ENCODE measurements at places on chromosomes 1 and 21.

DNA sequence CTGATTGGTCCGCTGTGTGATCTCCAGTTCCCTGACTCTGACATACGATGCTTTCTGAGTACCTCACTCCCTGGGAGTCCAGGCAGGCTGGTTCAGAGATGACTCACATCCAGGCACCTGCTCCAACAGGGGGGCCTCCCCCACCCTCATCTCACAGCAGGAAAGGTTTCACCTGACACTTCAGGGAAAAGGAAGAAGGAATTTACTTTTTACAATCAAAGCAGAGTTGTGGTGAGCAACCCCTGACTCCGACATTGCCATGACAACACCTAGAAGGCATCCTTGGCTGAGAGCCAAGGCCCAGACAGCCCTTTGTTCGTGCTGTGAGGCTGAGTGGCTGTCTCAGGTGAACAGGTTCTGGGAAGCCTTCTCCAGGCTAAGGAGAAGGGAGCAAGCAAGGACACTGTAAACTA is 164.6 kb upstream of the GJB5 start:
- H3K4me1 ChIP-seq, result no peaks in the 10 kb centered on the region
- no peak overlapping the region for H3K4me3 ChIP-seq
- peaks cover 2% of the 10 kb centered on the region for H3K27me3 ChIP-seq
- no peaks in the 10 kb centered on the region for H3K36me3 ChIP-seq

- DNase-seq, result no peak
- no peak overlapping the region for H3K4me3 ChIP-seq
- H3K27me3 ChIP-seq, result no peaks in the 10 kb centered on the region
- no peaks in the 10 kb centered on the region for H3K36me3 ChIP-seq
These were observed 92.0 kb upstream of the RALGPS2 start for GRCh38 chr1:178633056-178633455.

- no peaks in the 10 kb centered on the region for H3K4me1 ChIP-seq
- no peak overlapping the region for H3K4me3 ChIP-seq
- no peak overlapping the region for H3K27ac ChIP-seq
- H3K36me3 ChIP-seq, result no peaks in the 10 kb centered on the region
- no peaks in the 10 kb centered on the region for H3K27me3 ChIP-seq
- DNase-seq, result no peak
These were observed 459.2 kb upstream of the DAB1 start for GRCh38 chr1:57882934-57883641.

DNA sequence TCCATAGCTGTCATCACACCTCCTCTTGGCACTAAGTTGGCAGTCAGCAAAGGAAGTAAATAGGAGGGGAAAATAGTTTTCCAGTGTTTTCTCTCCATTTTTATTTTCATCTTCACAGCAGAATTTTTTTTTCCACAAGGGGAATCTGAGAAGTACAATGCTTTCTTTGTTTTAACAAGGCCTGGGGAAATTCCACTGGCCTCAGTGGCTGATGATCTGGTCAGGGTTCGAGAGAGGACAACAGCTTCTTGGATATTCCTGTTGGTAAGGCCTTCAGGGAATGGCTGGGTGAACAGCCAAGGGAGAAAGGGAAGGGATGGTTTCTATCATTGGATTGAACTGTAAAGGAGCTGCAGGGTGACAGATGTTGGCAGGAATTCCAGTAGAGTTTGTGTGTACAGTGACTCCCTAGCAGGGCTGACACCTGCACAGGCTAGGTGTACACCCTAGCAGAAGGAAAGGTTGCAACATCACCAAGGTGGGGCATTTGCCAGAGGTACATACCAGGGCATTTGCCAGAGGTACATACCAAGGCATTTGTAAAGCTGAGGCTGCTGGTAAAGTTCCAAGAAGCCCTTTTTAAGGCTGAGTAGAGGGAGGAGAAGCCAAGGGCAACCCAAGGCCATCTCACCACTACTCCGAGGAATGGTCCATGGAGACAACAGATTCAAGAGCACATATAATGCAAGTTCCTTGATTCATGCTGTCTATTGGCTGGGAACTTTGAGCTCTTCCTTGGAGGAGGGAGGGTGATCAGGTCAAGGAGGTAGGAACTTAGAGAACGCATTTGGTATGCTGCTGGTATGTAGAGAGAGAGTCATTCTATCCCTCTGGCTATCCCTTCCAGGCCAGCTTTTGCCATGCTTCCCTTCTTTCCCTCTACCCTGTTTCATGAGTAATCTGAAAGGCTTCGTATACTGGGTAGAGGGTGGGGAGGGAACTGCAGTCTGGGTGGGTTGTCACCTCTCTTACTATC is 3.1 kb downstream of the GJA5 start:
- H3K27me3 ChIP-seq, result peaks cover 4% of the 10 kb centered on the region
- peaks cover 4% of the 10 kb centered on the region for H3K4me1 ChIP-seq
- no peak for DNase-seq
- no peak overlapping the region for H3K27ac ChIP-seq

DNA sequence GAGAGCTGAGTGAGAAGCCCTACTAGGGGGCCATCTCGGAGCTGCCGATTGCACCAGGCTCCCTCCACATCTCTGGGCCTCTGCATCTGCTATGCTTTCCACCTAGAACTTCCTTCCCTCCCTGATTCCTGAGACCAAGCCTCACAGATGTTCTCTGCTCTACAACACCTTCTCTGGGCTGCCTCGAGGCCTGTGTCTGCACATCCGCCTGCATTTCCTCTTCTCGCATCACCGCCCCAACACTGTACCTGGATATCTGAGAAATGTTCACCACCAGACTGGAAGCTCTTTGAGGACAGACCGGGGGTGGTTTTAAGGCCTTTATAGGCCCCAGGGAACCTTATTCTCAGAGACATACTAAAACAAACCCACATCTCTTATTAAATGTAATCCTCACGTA is 20.7 kb downstream of the CTNNBIP1 start:
- H3K27me3 ChIP-seq, result no peaks in the 10 kb centered on the region
- no peak overlapping the region for H3K4me3 ChIP-seq
- H3K36me3 ChIP-seq, result no peaks in the 10 kb centered on the region
- H3K4me1 ChIP-seq, result peaks cover 16% of the 10 kb centered on the region

- H3K27ac ChIP-seq, result no peak overlapping the region
- H3K36me3 ChIP-seq, result no peaks in the 10 kb centered on the region
- DNase-seq, result no peak
- H3K4me1 ChIP-seq, result peaks cover 7% of the 10 kb centered on the region
- H3K4me3 ChIP-seq, result no peak overlapping the region
These were observed 6.5 kb downstream of the AIRE start for GRCh38 chr21:44291936-44292811.

DNA sequence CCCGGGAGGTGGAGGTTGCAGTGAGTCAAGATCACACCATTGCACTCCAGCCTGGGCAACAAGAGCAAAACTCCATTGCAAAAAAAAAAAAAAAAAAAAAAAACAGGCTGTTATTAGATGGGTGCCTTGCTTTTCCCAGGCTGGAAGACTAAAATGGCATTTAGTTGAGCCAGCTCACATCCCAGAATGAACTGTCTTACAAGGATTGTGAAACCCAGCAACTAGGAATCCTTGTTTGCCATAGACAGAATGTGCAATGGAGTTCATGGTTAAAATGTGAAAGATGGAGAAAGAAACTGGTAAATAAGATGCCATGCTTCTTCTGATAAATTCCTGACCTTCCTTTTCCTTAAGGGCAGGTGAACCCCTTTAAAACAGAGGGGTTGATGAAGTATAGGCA is 215.8 kb upstream of the GREM2 start:
- DNase-seq, result no peak
- no peak overlapping the region for H3K27ac ChIP-seq
- no peaks in the 10 kb centered on the region for H3K36me3 ChIP-seq

Data from activated CD4-positive, alpha-beta T cell treated with anti-CD3 and anti-CD28 coated beads, Interleukin-2, amount 10 ng/mL, durations not matched to agents 24 days and 14 days (primary cell).